Esophagus squamous epithelium (tissue), 5 donors: ENCODE measurements at places on chromosomes 7 and 10.

GRCh38 chr7:78006063-78006755 is 207.6 kb downstream of the PHTF2 start:
- DNase-seq, result no peak

DNA sequence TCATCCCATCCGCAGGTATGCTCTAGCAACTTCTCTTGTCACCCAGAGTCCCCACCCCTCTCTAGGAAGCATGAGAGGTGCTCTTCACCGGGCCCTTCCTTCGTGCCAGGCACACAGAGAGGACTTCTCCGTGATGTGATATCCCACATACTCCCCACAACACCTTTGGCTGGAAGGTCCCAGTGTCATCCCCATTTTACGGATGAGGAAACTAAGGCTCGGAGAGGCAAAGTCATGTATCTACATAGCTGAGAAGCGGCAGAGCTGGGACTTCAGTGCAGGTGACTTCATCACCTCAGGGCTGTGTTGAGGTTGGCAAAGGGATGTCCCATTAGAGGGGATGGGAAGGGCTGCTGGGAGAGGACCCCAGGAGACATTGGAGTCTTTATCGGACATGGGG is 15.4 kb downstream of the TMEM270 start:
- DNase-seq, result no peak

DNA sequence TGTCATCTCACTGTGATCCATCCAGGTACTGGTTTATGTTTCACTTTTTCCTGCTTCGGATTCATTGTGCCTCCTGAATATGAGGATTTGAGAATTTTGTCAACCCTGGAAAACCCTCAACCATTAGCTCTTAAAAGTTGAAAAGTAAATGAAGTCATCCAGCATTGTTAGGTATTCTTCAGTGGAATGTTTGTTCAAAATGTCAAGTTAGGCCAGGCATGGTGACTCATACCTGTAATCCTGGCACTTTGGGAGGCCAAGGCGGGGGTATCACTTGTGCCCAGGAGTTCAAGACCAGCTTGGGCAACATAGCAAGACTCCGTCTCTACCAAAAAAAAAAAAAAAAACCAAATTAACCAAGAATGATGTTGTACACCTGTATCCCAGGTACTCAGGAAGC is 222.1 kb downstream of the NSUN6 start:
- DNase-seq, result no peak

GRCh38 chr10:131277969-131278368 is 33.6 kb downstream of the TCERG1L start:
- no peak for DNase-seq

DNA sequence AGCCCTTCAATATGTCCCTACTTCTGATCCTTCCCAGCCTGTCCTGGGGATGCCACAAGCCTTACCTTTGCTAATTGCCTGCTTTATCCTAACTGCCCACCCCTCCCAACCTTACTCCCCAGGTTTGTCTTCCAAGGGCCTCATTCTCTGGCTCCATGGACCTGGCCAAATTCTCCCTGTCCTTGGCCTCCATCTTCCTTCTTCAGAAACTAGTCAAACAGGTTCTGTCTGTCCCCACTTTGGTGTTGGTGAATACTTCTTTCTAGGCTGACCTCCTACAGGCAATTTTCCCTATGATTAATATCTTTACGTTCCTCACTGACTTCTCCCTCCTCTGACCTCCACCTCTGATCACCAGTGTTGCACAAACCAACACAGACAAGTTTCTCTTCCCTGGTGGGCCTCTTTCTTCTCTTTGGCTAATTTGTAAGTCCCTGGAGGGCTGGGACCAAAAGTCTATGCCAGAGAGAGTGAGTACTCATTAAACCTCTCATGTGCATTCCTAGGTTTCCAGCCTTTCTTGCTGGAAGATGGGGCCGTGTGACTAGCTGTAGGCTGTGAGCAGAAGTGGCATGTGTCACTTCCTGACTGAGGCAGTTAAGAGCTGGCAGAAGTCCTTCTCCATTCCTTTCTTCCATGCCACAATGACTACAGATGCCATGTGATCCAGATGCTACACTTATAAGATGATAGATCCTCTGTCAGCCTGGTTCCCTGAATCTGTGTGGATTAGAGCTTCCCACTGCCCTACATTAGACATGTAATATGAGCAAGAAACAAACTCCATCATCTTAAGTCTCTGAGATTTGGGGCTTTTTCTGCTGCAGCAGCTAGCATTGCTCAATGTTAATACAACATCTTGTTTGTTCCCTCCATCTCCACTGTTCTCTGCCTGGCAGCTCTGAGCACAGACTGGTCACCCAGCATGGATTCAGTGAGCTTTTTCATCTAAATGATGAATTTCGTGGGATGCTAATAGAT is 382.7 kb downstream of the RPS24 start:
- DNase-seq, result no peak

DNA sequence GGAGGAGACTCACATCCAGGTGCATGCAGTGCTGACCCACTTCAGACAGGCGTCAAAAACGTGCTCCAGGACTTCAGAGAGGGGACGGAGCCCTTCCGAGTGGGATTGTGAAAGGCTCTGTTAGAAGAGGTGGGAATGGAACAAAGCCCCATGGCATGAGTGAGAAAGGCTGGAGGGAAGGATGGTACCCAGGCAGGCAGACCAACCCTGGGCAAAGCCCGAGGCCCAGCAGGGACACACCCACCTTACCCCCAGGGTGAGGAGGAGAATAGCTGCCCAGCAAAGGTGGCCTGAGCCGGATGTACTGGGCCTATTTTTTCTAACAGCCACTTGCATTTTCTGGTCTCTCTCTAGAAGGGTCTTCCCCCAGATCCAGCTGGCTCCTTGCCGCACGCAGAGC is 14.8 kb downstream of the CHAT start:
- no peak for DNase-seq

- no peak for DNase-seq
Measured at GRCh38 chr7:69932034-69932628, 333.9 kb downstream of the AUTS2 start.

DNA sequence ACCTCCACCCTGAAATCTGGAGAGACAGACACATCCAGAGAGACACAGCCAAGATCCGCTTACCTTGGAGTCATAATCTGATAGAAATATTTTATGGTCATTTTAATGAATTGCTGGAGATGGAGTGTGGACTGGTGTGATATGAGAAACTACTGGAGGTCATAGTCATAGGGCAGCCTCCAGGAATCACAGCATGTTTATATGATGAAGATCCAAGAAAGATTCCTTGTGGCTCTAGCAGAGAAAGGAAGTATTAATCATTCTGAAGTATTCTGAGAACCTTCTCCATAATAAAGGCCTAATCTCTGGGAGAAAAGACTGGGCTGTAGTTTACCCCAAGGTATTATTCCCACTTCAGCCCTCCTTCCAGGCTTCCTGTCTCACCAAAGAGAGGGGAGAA is 38.0 kb downstream of the POLR1F start:
- no peak for DNase-seq

GRCh38 chr10:119243488-119243887 is 36.1 kb downstream of the GRK5 start:
- no peak for DNase-seq

GRCh38 chr10:4984971-4985594 is 18.6 kb downstream of the AKR1C2 start:
- DNase-seq, result no peak

DNA sequence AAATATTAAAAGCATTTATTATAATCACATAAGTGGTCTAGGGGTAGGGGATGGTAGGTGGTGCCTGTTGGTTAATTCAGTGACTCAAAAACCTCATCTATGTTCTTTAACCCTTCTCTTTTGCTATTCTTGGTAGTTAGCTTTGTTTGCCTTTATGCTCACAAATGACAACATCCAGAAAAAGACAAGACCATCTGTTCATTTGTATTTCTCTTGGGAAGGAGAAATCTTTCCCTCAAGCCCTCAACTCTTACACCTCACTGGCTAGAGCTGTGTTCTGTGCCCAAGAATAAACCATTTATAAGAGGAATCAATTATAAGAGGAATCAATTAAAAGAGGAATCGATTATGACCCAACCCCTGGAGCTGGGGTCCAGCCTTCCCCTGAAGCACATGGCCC is 10.8 kb upstream of the IFRD1 start:
- DNase-seq, result no peak

GRCh38 chr10:6222755-6223154 is 20.0 kb downstream of the PFKFB3 start:
- no peak for DNase-seq

DNA sequence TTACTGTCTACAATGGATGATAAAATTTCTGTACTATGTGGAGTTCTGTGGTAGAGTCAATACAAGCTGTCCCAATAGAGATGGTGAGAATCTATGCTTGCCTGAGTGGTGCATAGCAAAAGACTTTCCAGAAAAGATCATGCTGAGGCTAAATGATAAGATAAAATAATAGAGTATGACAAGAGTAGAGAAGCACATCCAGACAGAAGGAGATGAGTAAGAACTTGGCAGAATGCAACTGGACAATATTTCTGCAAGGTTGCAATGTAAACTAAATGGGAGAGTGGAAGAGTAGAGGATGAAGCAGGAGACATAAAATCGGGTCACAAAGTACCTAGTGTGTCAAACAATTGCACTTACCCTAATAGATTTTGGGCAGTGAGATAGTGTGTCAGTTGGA is 347.6 kb downstream of the MDFIC start:
- DNase-seq, result no peak

DNA sequence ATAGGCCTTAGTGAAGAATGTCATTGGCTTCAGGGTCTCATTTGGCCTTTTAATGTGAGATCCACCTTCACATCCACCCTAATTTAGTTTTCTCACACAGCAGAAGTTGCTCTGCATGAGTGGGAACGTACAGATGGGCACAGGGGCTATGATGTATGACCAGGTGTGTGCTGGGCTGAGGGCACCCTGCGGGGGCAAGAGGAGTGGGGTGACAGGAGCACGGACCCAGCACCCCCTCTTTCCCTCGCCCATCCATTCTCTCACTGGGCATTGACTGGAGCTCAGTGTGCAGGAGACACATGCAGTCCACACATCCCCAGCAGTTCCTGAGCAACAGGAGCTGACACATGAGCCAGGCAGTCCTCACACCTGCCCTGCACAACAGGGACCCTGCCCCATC is 95.1 kb upstream of the PPP2R2D start:
- no peak for DNase-seq

- DNase-seq, result no peak
Measured at GRCh38 chr10:43845121-43845520, 196.4 kb upstream of the ZNF32 start.

GRCh38 chr10:71840958-71841335 is 10.1 kb downstream of the PSAP start:
- no peak for DNase-seq

GRCh38 chr10:124946945-124947344 is 5.0 kb downstream of the ZRANB1 start:
- no peak for DNase-seq

DNA sequence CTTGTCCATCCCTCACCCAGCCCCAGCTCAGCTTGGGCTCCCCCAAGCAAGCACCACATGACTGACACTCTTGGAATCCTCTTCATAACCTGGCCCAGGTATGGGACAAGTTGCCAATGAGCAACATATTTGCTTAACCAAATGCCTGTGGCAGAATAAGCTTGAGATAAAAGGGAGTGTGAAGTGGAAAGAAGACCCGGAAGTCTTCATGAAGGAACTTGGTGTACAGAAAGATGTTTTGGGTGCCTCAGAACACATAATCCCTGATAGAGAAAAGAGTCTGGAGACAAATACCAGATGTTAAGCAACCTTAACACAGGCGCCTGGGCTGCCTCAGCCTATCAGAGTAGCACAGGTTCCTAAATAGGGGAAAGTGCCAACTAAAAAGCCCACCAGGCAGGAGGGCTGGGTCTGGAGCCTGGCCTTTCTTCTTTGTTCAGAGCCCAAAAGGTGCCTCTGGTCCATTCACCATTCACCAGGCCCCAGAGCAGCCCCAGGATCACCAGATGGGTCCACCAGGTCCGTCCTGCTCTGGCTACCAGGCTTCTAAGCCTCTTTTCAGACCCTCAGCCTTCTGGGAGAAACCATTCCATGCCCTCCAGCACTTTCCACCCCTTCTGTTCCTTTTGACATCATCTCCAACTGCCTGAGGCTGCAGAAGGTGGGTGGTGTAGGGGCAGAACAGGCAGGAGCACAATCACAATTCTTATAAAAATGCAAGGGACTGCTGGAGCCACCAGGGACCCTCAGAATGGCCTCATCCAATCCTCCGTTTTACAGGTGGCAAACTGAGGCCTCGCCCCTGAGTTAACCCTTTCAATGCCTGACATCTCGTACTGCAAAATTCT is 22.6 kb downstream of the KCNMA1 start:
- no peak for DNase-seq

DNA sequence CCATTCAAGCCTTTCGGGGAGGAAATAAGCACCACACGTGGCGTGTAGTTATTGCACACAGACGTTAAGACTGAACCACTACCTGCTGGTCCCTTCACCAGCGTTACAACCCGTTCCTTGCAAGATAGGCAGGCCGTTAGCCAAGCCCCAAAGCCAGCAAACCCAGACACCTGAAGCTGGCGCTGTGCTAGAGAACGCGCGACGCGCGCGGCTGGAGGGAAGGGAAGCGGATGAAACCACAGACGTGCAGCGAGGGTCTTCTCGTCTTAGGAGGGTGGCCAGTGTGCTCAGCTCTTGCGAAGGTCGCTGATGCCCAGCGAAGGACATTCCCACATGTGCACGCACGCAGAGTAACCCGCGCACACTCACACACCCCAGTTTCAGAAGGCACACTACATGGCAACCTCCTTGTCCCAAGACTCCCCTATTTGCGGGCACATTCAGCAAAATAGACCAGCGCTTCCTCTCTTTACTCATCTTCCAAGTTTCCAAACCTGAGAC is 980 bp downstream of the TMEM26 start:
- no peak for DNase-seq

DNA sequence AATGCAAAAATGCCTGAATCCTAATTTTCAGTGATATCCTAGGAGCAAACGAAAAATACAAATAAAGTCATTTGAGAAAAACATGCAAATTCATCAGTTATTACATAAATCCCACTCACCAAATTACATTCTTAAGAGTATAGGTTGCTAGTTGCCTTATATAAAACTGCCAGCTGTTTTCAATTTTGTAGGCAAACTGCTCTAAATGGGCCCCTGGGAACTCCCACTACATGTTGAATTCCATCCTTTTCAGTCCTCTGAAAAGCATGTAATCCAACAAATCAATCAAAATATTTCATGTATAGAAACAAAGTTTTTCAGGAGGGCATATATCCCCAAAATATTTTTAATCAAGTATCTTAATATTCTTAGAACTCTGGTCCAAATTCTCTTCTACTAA is 2.1 kb upstream of the JMJD1C start:
- DNase-seq, result no peak
